Stimulated activated CD4-positive, alpha-beta T cell treated with anti-CD3 and anti-CD28 coated beads, TNF-alpha, amount 100 ng/mL, for 1 hour (primary cell): ENCODE measurements at places on chromosomes 12 and 14.

DNA sequence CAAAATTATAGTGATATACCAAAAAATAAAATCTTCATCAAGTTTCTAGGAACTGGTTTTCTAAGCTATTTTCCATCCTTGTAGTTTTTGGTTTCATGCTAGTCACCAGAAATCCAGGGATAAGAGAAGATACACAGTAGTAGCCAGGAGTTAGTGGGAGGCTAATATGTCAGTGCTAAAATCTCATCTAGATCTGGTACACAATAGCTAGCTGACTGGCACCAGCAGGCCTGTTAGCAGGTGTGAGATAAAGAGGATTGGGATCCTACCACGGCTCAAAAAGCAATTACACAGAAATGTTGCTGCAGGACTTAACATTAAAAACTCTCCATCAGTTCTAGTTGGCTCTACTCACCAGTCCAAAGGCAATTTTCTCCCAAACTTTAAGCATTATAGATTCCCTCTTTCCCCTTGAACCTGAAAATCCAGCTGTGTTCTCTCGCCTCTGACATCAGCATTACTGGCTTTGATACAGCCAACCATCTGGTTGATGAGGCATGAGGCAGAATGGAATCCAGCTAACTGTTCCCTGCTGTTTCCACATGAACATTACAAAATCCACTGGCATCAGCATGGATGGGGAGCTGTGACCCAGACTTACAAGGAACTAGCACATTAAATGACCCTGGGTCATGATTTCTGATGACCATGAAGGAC is 41.8 kb upstream of the CCDC196 start:
- DNase-seq = no peak

- no peak for DNase-seq
Measured at GRCh38 chr12:115657081-115658013, 620.1 kb downstream of the MED13L start.

- no peak for DNase-seq
Measured at GRCh38 chr12:47651368-47652254, 54.2 kb downstream of the RPAP3 start.

GRCh38 chr12:112149596-112149995 is 24.2 kb downstream of the TRAFD1 start:
- DNase-seq = no peak

DNA sequence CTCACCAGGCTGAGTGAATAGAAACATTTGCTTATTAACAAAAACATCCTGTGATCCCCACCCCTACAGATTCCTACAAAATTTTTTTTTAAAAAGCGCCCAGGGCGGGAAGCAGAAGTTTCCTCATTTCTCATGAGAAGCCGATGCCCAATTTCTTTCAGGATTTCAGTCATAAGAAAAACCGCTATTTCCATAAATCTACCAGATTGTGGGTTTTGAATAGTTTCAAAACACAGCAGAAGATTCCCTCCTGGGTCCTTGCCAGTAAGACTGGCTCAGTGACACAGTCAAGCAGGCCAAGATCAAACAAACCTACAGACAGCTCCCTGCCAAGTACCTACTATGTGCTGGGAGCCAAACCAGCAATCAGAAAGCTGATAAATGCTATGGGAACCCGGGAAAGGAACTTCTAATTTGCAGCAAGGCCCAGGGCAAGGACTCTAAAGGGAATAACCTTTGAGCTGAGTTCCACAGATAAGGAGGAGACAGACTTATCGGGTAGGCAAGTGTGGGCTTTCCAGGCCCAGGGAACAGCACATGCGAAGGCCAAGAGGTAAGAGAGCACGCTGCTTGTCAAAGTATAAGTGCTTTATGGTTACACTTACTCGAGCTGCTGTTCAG is 68.7 kb downstream of the CCDC88C start:
- DNase-seq = no peak

DNA sequence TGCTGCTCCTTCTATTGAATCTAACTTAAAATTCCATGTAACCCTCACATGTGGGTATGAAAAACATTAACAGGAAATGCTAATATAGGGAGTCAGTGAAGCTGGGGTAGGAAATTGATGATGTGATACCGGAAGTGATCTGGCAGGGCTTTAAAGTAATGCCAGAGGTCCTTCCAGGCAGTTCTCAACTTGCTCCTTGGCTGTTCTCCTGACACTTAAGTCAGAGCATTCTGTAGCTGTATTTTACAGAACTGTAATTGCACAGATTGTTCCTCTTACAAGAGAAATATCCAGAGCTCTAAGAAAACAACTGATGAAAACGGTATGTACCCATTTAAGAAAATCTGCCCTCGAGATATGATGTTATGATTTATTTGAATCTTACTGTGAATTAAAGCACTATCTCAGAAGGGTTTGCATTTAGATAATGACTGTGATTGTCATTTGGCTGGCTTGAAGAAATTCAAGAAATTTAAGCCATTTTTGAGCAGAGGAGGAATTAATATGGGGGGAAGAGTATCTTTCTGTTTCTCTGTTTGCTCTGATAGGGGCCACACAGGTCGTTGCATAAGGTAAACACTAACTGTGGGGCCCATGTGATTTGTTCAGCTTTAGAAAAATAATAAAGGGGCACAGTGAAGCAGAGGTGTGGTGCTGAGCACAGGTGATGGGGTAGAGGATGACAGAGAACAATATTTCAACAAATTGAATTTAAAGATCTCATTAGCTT is 88.4 kb downstream of the BBS10 start:
- no peak for DNase-seq

DNA sequence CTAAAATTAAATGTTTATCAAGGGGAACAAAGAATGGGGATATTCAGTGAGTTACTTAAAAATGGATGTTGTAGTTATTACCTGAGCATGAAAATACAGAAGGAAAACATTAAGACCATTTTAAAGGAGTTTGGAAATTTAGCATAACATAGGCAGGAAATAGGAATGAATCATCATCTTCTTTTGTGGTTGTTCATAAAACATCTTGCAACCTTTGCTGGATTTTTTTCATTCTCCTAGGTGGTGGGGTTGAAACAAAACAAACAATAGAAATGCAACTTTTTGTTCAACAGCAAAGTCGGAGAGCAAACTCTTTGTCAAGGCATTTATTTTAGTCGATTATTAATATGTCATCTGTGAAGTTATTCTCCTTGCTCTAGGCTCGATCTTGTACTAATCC is 275.1 kb downstream of the IPO8 start:
- no peak for DNase-seq

GRCh38 chr12:42180990-42181596 is 36.4 kb upstream of the GXYLT1 start:
- DNase-seq = no peak

- DNase-seq = no peak
Measured at GRCh38 chr12:115079760-115080159, 395.8 kb upstream of the TBX3 start.
